Right ventricle myocardium inferior (tissue), 1 donor: ENCODE measurements at places on chromosomes 4 and X. TPM values are rescaled to one million over a fixed set of nuclear protein-coding genes. Genes with fewer than 3 reads are reported as not detected.
A peak's percentile ranks its signal among the peaks of the same experiment; 100 is the strongest.

- no peak for DNase-seq
These were observed 72.4 kb downstream of the PALLD start for GRCh38 chr4:168569066-168569930.

DNA sequence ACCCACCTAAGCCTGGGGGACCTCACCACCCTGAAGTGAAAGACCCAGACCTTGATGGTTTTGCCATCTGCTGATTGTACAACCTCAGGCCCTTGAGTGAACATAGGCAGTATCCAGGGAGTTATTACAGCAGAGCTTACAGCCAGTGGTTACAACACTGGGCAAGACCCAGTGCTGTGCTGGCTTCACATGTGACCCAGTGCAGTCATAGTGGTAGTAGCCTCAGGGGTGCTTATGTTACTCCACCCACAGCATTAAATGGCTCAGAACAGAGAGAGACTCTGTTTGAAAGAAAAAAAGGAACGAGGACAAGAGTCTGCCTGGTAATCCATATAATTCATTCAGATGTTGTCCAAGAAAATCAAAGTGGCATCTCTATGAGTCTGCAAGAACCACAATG is 45.2 kb upstream of the DACH2 start:
- no peak for DNase-seq

DNA sequence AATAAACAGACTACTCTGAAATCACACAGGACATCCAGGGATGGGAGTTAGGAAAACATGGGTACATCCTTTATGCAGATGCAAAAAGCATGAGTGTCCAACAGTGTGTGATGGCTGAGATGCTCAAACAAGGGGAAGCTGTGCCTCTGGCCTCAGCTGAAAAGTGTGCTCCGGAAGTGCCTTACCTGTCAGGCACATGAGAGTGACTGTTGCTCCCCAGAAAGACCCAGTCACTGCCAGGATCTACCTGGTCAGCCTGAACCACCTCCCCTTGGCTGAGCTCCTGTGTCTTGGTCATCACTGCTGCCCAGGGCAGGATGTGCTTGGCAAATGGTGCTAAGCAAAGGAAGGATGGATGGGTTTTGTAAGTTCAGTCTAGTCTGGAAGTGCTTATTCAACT is 4.0 kb downstream of the PPP2R2C start:
- DNase-seq = no peak

DNA sequence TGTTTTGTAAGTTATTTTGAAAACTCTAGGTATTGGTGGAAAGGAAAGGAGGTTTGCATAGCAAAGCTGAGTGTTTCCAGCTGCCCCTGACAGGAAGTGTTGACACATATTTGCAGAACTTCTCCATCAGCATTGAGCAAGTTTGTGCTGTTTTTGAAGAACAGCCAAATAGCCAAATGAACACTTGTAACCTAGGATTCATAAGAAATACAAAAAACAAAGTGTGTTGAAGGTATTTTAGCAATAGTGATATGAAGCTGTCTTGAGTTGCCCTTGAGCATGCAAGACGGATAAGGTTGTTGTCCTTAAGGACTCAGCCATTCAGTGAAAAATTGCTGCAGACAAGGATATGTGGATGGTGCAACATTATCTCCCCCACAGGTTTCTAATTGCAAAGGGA is 68.3 kb upstream of the PGM2 start:
- DNase-seq = no peak

DNA sequence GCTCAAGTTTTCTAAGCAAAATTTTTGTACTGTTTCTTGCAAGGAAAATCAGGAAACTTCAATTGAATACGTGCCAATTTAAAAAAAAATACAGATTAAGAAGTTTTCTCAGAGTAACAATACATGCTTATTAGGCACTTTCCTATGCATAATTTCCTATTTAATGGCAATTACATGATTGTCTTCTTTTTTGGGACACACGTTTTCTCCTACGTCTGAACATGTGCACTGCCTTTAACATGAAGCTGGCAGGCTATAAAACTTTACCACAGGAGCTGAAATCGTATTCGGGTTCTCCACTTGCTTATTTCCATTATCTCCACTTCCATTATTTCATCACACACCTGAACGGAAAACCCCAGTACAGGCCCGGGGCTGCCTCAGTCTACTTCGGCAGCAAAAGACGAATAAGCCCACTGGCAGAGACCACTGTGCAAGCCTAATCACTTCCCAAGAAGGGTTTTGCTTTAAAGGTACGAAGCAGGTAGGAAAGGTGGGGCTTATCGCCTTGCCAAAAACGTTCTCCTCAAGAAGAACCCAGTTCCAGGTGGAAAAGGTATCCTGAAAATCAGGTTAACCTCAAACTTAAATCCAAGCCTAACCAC is 575 bp downstream of the RCHY1 start:
- no peak for DNase-seq

- DNase-seq = no peak
These were observed 731 bp upstream of the AMMECR1 start for GRCh38 chrX:110318664-110318968.

GRCh38 chrX:100424012-100424411 is 13.9 kb upstream of the PCDH19 start:
- DNase-seq = no peak

- DNase-seq = peak; percentile 20
These were observed 203.5 kb downstream of the PRDM5 start for GRCh38 chr4:120718979-120719566.

- no peak for DNase-seq
These were observed 10.5 kb downstream of the POU4F2 start for GRCh38 chr4:146649232-146649631.

Gene GYPA
- total RNA-seq = not detected

Gene SORCS2
- 1.1 TPM for total RNA-seq

Gene SATL1
- not detected for total RNA-seq

Gene EDA
- 12.4 TPM for total RNA-seq

Gene STEEP1
- 12.6 TPM for total RNA-seq

Gene SLAIN2
- total RNA-seq = 116 TPM

Gene UGT2A1
- not detected for total RNA-seq

Gene NLGN3
- total RNA-seq = 0.49 TPM

Gene POU3F4
- total RNA-seq = not detected
